ENCODE measurements at places on chromosomes 7 and 10.

GRCh38 chr7:109956916-109957315 is 1134.0 kb upstream of the LRRN3 start:
- DNase-seq = no peak

GRCh38 chr10:104328646-104328895 is 9.7 kb downstream of the ITPRIP start:
- DNase-seq = no peak

- peak; percentile 49 for DNase-seq
Observed at GRCh38 chr7:7157887-7158271, 24.5 kb upstream of the C1GALT1 start.

DNA sequence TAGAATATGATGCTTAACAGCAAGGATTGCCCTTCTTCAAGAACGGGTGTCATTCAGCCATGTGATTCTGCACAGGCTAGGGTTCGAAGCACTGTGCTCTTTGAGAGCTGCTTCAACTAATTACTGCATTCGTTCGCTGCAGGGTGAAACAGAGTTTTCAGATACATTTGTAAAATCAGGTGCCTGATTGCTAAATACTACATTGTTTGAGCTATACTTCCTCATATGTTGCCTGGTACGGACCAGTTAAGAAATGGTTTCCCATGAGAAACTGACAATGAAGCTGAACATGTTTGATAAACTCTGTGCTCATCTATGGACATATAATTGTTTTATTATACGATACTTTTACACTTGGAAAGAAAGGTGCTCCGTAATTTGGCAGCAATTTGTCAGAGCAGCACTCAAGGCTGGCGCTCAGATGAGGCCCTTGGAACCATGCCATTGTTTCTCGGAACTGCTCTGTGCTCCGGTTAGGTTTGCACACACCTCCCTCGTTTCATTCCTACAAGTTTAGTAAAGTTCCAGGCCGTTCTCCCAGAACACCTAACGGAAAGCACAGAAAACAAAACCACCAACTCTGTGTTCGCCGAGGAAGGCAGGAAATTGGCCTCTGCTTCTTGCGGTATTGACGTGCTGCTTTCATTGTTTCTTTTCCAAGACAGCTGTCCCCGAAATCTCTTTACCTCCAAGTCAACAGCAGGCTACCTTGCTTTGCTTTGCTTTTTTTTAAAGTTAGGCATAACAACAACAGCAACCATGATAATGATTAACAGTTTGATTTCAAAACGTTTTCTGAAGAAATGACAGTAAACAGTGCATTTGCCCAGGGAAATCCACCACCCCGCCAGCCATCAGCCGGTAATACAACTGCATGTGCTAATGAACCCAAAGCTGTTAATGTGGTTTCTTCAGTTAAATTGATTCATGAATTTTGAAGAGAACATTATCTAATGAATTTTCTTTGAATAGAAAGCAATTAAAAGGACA is 206.9 kb downstream of the EBF3 start:
- peak; percentile 12 for DNase-seq

DNA sequence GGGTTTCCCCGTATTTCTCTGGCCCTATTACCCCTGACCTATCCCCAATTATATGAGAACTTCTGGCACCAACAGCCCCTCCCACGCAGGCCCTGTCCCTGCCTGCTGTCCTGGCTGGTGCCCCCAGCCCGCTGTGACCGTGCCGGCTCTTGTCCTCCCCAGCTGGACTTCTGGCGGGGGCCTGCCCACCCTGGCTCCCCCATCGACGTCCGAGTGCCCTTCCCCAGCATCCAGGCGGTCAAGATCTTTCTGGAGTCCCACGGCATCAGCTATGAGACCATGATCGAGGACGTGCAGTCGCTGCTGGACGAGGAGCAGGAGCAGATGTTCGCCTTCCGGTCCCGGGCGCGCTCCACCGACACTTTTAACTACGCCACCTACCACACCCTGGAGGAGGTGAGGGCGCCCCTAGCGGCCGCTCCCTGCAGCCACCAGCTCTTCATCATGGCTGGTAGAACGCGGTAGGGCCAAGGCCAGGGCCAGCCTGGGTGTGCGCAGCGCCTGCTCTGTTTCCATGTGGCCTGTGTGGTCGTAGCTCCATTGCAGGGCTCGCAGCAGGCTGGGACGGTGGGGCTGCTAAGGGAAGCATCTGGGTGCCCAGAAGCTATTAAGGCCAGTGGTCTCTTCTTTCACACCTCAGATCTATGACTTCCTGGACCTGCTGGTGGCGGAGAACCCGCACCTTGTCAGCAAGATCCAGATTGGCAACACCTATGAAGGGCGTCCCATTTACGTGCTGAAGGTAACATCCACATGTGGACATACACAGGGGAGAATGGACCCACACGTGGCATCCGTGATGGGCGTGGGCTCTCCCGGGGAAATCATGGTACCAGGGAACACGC is 1.4 kb downstream of the CPA1 start:
- DNase-seq = no peak

GRCh38 chr10:83849150-83849549 is 290.2 kb upstream of the GHITM start:
- DNase-seq = no peak

DNA sequence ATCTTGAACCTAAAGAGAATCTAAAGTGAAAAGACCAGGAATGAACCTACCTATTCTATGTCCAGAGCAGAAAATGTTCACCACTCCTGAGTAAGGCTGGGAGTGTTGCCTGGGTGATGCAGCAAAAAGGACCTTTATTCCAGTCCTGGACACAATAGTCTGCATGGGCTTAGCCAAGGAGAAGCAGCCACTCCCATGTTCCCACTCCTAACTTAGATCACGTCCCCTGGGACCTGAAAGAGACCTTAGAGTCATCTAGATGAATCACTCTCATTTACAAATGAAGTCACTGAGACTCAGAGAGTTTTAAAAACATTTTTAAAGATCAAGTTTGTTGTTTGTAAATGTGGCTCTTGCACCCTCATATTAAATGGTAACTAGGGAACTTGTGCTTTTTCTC is 763.4 kb downstream of the KCNMA1 start:
- DNase-seq = peak; percentile 58

- no peak for DNase-seq
Observed at GRCh38 chr7:50491209-50491608, 41.1 kb upstream of the FIGNL1 start.

GRCh38 chr7:98051118-98051744 is 55.4 kb upstream of the LMTK2 start:
- no peak for DNase-seq

Measured in fibroblast of skin of right quadriceps (primary cell).